Left renal pelvis (tissue), 4 donors: ENCODE measurements at places on chromosomes 12 and 14. TPM values are rescaled to one million over a fixed set of nuclear protein-coding genes. Genes with fewer than 3 reads are reported as not detected.

SMCO2 gene
- 0.37 TPM for polyA plus RNA-seq

SERPINA10 gene
- polyA plus RNA-seq: 0.29 TPM

IAPP gene
- polyA plus RNA-seq: not detected

DERA gene
- 50.7 TPM for polyA plus RNA-seq

DNAJC22 gene
- polyA plus RNA-seq: 17.3 TPM

NELL2 gene
- polyA plus RNA-seq: 14.4 TPM
